ENCODE measurements at places on chromosomes 12 and 14.

- DNase-seq, result no peak
These were observed 138.5 kb downstream of the ESRRB start for GRCh38 chr14:76514213-76514998.

GRCh38 chr14:52052288-52052943 is 16.4 kb downstream of the NID2 start:
- no peak for DNase-seq

- DNase-seq, result no peak
These were observed 9.1 kb downstream of the INTS13 start for GRCh38 chr12:26928661-26929060.

DNA sequence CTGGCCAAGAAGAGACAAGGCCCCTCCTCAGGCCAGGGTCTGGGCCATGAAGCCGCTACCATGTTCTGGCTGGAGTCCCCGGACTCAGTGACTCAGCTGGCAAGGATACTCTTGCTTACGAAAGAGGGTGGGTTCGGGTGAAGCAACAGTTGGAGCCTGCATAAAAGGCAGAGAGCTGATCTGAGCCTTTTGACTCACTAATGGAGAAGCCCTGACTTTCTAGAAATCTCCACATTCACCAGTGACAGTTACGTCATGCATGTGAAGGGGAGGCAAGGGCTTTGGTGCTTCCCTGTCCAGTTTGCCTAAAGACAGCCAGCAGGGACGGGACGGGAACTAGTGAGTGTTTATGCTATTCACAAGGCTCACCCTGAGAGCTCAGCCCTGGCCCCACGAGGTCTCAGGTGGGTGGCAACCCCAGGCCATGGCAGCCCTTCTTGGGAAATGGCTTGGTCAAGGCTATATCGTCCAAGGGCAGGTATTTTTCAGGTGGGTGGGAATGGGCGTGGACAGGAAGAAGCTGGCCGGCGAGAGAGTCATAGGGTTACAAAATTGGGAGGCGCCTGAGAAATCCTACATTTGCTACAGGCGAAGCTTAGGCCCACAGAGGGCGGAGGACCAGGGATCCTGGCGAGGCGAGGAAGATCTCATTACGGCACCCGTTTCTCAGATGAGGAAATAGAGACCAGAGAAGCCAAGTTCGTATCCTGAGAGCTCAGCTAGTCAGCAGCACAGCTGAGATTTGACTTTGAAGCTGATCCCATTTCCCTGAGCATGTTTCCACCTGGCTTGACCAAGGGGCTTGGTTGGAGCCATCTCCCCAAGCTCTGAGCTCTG is 314.6 kb downstream of the BCL11B start:
- no peak for DNase-seq

- DNase-seq, result no peak
These were observed 34.5 kb downstream of the SYNDIG1L start for GRCh38 chr14:74391479-74391878.

- DNase-seq, result no peak
These were observed 13.3 kb downstream of the SLCO1B1 start for GRCh38 chr12:21144309-21144708.

GRCh38 chr14:47961634-47962033 is 286.2 kb upstream of the MDGA2 start:
- DNase-seq, result no peak

GRCh38 chr14:69358233-69358963 is 39.7 kb downstream of the ERH start:
- DNase-seq, result no peak

- no peak for DNase-seq
These were observed 972 bp downstream of the PTGDR start for GRCh38 chr14:52268279-52269061.

DNA sequence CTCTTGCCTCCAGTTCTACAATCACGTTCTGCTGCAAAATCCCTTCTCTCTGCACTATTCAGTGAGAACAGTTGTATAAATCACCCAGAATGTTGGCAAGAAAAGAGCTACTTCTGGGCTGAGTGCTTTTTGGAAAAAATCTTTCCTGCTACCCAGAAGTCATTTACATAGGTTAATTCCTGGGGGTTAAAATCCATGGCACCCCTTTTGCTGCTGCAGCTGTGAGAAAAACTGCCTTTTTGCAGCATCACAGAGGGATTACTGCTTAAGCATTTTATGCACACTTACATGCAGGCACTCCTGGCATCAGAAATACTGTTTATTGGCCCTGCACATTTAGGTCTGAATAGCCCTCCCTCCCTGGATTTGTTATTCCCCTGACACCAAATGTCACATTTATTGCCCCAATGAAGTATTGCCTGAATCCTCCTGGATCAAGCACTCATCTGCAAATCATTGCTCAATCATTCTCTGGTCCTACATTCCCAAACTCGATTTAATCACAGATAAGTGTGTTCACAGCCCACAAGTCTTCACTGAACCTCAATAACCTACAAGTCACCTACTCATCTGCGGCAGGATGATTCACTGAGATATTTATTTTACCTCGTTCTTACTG is 43.1 kb upstream of the CCDC196 start:
- no peak for DNase-seq

- DNase-seq, result no peak
These were observed 20.2 kb downstream of the E2F7 start for GRCh38 chr12:77045183-77045582.

GRCh38 chr14:105806568-105806967 is 280.2 kb downstream of the TMEM121 start:
- no peak for DNase-seq

GRCh38 chr12:87383680-87384079 is 645.5 kb downstream of the C12orf50 start:
- DNase-seq, result no peak

DNA sequence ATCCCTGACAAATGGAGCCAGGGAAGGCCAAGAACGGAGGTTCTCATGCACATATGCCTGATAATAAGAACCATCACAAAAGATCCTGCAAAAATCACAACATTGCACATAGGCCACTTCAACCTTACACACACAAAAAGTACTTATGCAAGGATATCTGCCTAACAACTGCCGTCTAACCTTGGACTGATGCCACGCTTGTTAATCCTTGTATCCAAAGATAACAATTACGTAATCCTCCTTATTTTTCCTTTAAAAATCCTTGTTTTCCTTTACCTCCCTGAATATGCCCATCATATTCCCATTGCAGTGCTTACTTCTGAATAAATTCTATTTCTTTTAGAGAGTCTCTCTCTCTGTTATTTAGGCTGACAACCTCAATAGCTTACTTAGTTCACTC is 59.5 kb downstream of the TMEM116 start:
- DNase-seq, result no peak

GRCh38 chr12:117009759-117010158 is 89.5 kb downstream of the TESC start:
- no peak for DNase-seq

- DNase-seq, result no peak
These were observed 2.3 kb upstream of the ACVRL1 start for GRCh38 chr12:51904951-51905470.

DNA sequence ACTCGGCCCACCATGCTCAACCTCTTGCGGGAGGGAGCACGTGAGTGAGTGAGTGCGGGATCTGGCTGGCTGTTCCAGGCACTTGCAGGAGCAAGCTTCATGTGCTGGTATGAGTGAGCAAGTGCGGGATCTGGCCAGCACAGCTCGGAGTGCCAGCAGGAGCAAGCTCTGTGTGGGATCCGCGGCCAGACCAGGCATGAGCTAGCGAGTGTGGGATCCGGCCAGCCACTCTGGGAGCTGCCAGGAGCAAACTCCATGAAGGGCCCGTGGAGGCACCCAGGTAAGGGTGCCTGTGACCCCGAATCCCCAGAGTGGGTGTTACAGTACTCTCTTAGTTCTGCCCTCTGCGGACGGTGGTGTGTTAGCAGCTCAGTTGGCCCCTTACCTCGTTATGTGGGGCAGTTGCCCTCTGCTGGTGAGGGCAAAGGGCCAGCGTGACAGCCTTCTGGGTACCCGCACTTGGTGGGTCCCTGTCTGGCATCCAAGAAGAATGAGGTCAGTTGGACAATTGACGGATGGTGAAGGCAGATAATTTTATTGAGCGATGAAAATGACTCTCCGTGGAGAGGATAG is 38.3 kb downstream of the RAD51B start:
- no peak for DNase-seq

Data from thymus (tissue), 14 donors.